ENCODE measurements at places on chromosomes 11 and 22.

- no peak for DNase-seq
Measured at GRCh38 chr11:65896034-65896999, 3.9 kb downstream of the FOSL1 start.

- peak; percentile 49 for DNase-seq
Measured at GRCh38 chr22:27990879-27991278, 71.8 kb upstream of the PITPNB start.

- DNase-seq: peak; percentile 72
Measured at GRCh38 chr11:63945477-63946163, 6.8 kb downstream of the NAA40 start.

DNA sequence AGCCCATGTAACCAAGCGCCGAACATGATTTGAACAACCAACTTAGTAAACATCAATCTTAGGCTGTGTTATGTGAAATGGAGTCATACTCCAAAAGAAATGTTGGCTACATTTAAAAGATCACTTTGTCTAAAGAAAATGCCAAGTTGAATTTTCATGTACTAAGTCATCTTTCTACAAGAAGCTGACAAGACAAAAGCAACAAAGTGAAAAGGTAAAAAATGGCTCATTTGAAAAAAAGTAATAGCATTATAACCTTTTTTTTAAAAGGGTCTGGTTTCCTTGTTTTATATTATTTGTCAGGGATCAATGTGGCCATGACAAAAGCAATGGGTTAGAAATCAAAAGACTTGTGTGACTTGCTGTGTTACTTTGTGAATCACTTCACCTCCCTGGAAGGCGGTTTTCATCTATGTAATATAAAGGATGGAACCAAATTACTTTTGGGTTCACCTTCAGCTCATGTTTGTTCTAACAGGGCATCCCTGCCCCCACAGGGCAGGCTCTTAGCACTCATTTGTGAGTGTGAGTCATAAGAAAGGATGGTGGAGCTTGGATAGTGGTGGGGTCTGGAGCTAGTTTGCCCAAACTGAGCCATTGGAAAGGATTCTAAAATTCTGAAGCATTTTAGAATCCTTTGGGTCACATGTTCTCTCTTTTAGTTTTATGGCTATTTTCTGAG lies 131.9 kb upstream of the MTMR2 start:
- DNase-seq: no peak

DNA sequence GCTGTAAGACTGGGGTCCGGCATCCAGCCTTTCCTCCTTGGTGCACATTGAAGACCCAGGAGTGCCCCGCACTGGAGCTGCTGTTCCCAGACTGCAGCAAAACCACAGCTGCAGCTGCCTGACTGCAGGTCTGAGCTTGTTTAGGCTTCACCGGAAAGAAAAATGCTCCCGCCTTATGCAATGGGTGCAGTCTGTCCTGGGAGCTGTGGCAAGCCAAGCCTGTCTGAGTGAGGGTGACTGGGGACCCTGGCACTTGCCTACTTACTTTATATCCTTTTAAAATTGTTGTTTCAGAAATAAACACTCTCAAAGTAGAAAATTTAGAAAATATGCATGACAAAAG lies 23.3 kb upstream of the CD44 start:
- DNase-seq: no peak

DNA sequence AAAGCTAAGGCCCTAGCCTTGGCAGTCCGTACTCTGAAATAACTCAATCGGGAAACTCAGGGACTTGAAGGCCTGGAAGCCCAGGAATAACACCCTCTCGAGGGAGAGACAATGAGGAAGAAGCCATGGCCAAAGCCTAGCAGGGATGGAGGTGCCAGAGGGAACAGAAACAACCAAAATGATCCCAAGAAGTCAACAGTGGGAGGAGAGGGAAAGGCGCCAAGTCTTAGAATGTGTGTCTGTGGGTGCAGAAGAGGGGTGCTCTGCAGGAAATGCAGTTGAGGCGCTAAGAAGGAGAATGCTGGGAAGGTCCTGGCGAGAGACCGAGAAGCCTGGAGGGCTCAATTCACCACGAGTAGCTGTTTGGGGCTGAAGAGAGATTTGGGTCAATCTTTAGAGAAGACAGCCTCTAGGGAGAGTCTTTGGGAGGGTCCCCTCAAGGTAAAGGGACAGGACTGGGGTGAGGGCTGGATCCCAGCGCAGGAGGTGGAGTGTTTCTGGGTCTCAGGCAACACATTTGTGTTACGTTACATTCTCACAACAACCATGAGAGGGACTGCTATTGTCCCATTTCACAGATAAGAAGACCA lies 760 bp upstream of the MAPK8IP1 start:
- DNase-seq: no peak

Measured in glutamatergic neuron (in vitro differentiated cells).